Testis (tissue), 5 donors: ENCODE measurements at places on chromosomes 16 and 17. TPM values are rescaled to one million over a fixed set of nuclear protein-coding genes. Genes with fewer than 3 reads are reported as not detected.

Gene TBC1D3L
- 27.7 TPM for total RNA-seq

Gene SLC16A13
- 1.9 TPM for total RNA-seq

Gene CDK5R1
- 17.0 TPM for total RNA-seq

Gene NLK
- total RNA-seq: 47.0 TPM

Gene ASGR2
- total RNA-seq: 1.1 TPM

Gene GPR142
- 0.87 TPM for total RNA-seq

Gene MAP2K4
- total RNA-seq: 46.3 TPM

Gene WNT3
- 7.7 TPM for total RNA-seq

Gene CYB561
- 17.6 TPM for total RNA-seq

Gene ZNF263
- total RNA-seq: 47.3 TPM

Gene CHST4
- total RNA-seq: 0.56 TPM

Gene GAS2L2
- total RNA-seq: 0.71 TPM

Gene PLA2G10
- 4.5 TPM for total RNA-seq

Gene IL34
- total RNA-seq: 11.9 TPM

Gene CIBAR2
- total RNA-seq: not detected

Gene CDH1
- 2.1 TPM for total RNA-seq
